Lung (tissue), 17 donors: ENCODE measurements at places on chromosomes 4 and X. TPM values are rescaled to one million over a fixed set of nuclear protein-coding genes. Genes with fewer than 3 reads are reported as not detected.

DNA sequence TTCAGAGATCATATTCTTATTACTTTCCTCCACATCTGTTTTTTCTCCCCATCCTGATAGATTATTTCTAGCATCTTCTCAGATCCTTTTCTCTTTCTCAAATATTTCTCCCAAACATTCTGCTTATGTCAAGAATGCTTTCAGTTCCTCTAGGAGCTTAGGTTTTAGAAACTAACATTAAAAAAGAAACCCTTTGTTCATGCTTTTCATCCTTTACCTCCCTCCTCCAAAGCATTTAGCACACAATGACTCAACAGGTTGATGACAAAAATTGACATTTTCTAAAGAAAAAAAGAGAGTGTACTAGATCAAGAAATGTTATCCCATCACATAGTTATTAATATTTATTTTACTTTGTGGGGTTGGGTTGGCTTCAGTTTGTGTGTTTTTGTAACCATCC lies 16.5 kb upstream of the ALB start:
- DNase-seq: no peak

GRCh38 chr4:3485011-3485791 lies 22.1 kb downstream of the DOK7 start:
- DNase-seq: no peak

Gene S100G
- not detected for total RNA-seq

Gene ATP8A1
- total RNA-seq: 297 TPM

Gene CYTL1
- 0.40 TPM for total RNA-seq
